ENCODE measurements at places on chromosomes 7 and 10.

- DNase-seq = no peak
Measured at GRCh38 chr10:102668326-102669107, 24.2 kb downstream of the TRIM8 start.

- no peak for DNase-seq
Measured at GRCh38 chr7:150396851-150397260, 17.7 kb downstream of the ZNF775 start.

- DNase-seq = no peak
Measured at GRCh38 chr10:66931949-66932343, 6.1 kb downstream of the LRRTM3 start.

DNA sequence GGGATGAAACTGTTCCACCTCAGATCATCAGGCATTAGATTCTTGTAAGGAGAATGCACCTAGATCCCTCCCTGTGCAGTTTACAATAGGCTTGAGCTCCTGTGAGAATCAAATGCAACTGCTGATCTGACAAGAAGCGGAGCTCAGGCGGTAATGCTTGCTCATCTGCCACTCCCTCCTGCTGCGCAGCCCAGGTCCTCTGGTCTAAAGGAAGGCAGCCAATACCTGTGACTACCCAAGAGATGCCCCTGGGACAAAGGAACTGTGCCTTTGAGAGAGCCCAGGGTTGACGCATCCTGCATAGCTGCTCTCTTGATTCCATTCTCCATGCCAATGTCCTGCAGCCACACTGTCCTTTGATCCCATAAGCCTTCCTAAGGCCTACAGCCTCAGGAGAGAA lies 73.1 kb downstream of the ADCYAP1R1 start:
- DNase-seq = no peak

- no peak for DNase-seq
Measured at GRCh38 chr7:116560021-116560970, 35.5 kb downstream of the CAV1 start.

- DNase-seq = no peak
Measured at GRCh38 chr7:69722843-69723242, 124.6 kb downstream of the AUTS2 start.

- DNase-seq = no peak
Measured at GRCh38 chr7:149291036-149291780, 29.2 kb downstream of the ZNF783 start.
